ENCODE measurements at places on chromosomes 7 and 10. TPM values are rescaled to one million over a fixed set of nuclear protein-coding genes. Genes with fewer than 3 reads are reported as not detected.

VSTM4 gene
- 0.29 TPM for total RNA-seq

VPS26A gene
- 25.9 TPM for total RNA-seq

SPDYE6 gene
- not detected for total RNA-seq

CPEB3 gene
- total RNA-seq: 0.56 TPM

LMTK2 gene
- total RNA-seq: 7.1 TPM

AKR1B15 gene
- total RNA-seq: 0.14 TPM

DHTKD1 gene
- 7.8 TPM for total RNA-seq

ZNHIT1 gene
- total RNA-seq: 103 TPM

PDK4 gene
- 1.0 TPM for total RNA-seq

CREB5 gene
- total RNA-seq: 8.0 TPM

CRPPA gene
- total RNA-seq: not detected

TAF3 gene
- 2.0 TPM for total RNA-seq

CCM2 gene
- total RNA-seq: 78.6 TPM

ABCB1 gene
- total RNA-seq: 12.4 TPM

DBNL gene
- total RNA-seq: 183 TPM

PKD2L1 gene
- total RNA-seq: not detected

ARMH3 gene
- 3.1 TPM for total RNA-seq
